ENCODE measurements at places on chromosomes 7 and 10. TPM values are rescaled to one million over a fixed set of nuclear protein-coding genes. Genes with fewer than 3 reads are reported as not detected.

Gene GCK
- total RNA-seq: 3.9 TPM

Gene TMEM213
- total RNA-seq: not detected

Gene C10orf143
- 0.25 TPM for total RNA-seq

Gene ABCC2
- 0.49 TPM for total RNA-seq

Gene LMOD2
- not detected for total RNA-seq

Gene GALNT17
- total RNA-seq: 26.3 TPM

Gene JCAD
- 15.5 TPM for total RNA-seq

Gene RSPH10B2
- total RNA-seq: 2.2 TPM

Gene ATG9B
- total RNA-seq: 1.2 TPM

Gene SPDYE8
- 0.25 TPM for total RNA-seq

Gene PAPOLB
- 0.74 TPM for total RNA-seq

Gene CHAT
- total RNA-seq: not detected

Gene TUBB8
- not detected for total RNA-seq

Gene TRIM50
- not detected for total RNA-seq

Gene PRKCQ
- total RNA-seq: 2.2 TPM

Gene MEST
- total RNA-seq: 68.1 TPM
